ENCODE measurements at places on chromosomes 13 and 19.

DNA sequence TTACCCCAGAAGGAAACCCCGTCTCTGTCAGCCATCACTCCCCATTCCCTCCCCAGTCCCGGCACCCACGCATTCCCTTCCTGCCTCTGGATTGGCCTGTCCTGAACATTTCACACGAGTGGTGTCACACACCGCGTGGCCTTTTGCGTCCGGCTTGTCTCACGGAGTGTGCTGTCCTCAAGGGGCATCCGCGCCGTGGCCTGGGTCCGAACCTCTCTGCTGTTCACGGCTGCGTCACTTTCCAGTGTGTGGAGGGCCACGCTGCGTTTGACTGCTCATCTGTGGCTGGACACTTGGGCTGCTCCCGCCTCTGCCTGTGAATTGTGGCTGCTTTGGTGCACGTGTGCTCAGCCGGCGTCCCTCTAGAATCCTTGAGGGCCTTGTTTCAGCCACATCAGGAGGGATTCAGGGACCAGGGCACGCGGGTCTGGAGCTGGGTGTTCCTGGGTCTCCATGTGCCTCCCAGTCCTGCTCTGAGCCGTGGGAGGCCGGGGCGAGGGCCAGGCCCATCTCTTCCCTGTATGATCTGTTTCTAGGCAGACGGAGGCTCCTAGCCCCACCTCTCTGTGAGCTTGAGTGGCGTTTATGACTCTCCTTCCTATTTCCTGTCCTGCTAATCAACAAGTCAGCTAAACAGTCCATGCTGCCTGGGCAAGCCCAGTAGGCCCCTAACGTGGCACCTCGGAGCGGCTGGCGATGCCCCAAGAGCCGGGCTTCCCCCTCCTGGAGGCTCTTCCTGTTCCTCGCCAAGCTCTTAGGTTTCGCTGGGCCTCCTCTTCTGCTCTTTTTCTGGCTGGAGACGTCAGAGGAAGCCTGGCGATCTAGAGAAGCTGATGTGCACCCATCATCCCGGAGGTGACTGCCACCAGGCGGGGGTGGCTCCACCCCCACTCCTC, 8.1 kb downstream of the STK11 start:
- peak; percentile 90 for DNase-seq

GRCh38 chr19:54480051-54480450, 7.0 kb upstream of the CDC42EP5 start:
- DNase-seq = no peak

GRCh38 chr13:40981949-40982348, 37.2 kb downstream of the ELF1 start:
- no peak for DNase-seq

- DNase-seq = no peak
Measured at GRCh38 chr19:1457031-1457739, 7.3 kb downstream of the APC2 start.

DNA sequence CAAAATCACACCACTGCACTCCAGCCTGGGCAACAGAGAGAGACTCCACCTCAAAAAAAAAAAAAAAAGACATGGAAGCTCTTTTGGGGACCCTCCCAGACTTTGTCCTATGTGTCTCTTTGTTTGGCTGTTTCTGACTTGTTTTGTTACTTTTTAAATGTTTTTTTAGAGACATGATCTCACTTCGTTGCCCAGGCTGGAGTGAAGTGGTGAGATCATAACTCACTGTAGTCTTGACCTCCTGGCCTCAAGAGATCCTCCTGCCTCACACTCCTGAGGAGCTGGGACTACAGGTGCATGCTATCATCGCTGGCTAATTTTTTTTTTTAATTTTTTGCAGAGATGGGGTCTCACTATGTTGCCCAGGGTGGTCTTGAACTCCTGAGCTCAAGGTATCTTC, 16.4 kb upstream of the DPP9 start:
- no peak for DNase-seq

- DNase-seq = no peak
Measured at GRCh38 chr13:112251930-112252585, 124.1 kb upstream of the SPACA7 start.

- peak; percentile 64 for DNase-seq
Measured at GRCh38 chr13:27583645-27584044, 36.7 kb downstream of the LNX2 start.

DNA sequence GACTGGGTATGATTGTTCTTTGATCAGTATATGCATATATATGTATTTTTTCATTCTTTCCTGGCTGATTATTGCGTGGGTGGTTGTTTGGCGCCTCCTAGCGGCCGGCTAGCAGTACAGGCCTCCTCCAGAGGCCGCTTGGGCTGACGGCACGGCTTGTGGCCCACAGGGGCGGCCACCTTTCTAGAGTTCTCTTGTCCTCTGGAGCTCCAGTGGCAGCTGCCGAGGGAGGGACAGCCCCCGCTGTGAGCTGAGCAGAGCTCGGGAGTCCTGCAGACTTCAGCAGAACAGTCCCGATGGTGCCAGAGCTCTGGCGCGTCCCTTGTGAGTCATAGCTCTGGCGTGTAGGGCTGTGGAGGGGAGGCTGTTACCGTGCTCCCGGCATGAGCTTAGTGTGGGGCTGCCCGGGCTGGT, 22.5 kb upstream of the ZNF429 start:
- DNase-seq = peak; percentile 53

GRCh38 chr13:77863144-77863543, 55.5 kb downstream of the EDNRB start:
- no peak for DNase-seq

DNA sequence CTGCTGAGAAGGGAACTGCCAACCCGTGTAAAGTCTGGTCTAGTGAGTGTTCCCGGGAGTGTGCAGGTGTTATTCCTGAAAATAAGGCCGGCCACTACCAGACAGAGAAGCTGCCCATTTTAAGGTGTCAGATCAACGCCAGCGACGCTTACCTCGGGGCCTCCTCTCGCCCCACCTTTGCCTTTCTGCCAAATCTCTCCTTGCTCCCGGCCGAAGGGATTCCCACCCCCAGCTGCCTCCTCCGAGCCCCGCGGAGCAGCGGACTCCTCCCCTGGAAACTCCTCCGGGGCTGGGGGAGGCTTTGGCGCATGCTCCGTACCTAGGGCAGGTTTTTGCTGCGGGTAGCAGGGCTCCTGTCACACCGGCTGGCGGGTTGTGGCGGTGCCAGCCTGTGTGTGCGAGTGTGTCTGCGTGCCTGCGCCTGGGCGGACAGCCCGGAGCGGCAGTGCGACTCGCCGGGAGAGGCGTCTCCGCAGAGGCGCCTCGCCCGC, at the start of gene HS6ST3:
Gene HS6ST3 (plus strand): TSS at position 359 of the 491 bp plus-strand sequence.
- peak; percentile 8 for DNase-seq

DNA sequence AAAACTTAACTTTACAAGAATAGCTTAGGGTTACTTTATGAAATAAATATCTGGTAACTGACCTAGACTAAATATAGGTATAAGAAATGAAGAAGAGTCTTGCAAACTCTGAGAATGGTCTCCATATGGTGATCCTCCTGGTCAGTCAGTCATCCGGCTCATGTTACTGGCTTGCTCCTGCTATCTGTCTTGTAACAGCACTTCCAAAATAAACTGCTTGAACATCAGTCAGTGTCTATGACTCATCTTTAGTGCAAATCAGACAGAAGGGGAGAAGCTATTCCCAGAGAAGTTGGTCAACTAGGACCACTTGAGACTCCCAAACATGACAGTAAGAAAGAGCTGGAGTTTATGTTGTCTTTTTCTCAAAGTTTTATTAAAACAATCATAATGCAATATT, 1550.9 kb downstream of the PCDH9 start:
- no peak for DNase-seq

Measured in lung microvascular endothelial cell (primary cell).